ENCODE measurements at places on chromosomes 1 and 21.

- DNase-seq = no peak
These were observed 9.2 kb downstream of the GPR157 start for GRCh38 chr1:9119745-9120144.

DNA sequence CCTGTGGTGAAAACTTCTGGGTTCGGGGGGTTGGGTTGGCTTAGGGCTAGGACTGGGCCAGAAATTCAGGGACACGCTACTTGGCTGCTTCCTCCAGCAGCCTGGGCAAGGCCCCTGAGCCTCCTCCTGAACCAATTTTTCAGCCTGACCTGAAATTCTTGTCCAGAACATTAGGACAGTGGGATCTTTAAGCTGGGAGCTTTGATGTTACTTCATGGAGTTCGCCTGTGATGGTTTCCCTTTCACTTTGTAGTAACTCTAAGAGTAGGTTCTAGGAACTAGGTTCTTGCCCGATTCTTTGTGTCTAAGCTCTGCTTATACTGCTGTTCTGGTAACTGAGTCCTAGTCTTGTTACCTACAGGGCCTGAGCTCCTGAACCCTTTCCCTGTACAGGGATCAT lies 75.3 kb downstream of the S1PR1 start:
- DNase-seq = no peak

- no peak for DNase-seq
These were observed 14.3 kb upstream of the SEC16B start for GRCh38 chr1:177984136-177984525.

- DNase-seq = no peak
These were observed 149.2 kb upstream of the JUN start for GRCh38 chr1:58932859-58933598.

GRCh38 chr1:165580931-165581871 lies 37.4 kb downstream of the LRRC52 start:
- no peak for DNase-seq

- DNase-seq = no peak
These were observed 61.0 kb downstream of the KCNK2 start for GRCh38 chr1:215143497-215143896.

- DNase-seq = no peak
These were observed 40.3 kb downstream of the CFHR5 start for GRCh38 chr1:197017558-197018146.

GRCh38 chr1:35454616-35455015 lies 102.6 kb downstream of the KIAA0319L start:
- DNase-seq = no peak

DNA sequence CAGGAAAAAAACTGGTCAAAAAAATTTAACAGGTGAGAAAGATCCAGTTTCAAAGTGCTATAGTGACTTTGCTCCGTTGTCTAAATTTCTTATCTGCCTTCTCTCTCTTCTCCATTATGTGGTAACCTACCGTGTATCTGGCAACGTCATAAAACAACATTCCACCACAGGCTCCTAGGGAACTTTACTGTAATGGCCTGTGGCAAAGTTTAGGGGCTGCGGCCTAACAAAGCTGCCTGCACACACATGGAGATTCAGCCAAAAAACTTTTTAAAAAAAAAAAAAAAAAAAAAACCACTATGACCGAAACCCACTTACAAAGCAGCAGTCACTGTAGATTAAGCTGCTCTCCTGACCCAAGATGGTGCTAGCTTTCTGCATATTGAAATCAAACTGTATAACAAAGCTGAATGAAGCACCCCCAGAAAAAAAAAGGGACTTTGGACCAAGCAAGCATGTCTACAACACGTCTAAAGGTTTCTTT lies 202.6 kb downstream of the SLC45A1 start:
- no peak for DNase-seq

DNA sequence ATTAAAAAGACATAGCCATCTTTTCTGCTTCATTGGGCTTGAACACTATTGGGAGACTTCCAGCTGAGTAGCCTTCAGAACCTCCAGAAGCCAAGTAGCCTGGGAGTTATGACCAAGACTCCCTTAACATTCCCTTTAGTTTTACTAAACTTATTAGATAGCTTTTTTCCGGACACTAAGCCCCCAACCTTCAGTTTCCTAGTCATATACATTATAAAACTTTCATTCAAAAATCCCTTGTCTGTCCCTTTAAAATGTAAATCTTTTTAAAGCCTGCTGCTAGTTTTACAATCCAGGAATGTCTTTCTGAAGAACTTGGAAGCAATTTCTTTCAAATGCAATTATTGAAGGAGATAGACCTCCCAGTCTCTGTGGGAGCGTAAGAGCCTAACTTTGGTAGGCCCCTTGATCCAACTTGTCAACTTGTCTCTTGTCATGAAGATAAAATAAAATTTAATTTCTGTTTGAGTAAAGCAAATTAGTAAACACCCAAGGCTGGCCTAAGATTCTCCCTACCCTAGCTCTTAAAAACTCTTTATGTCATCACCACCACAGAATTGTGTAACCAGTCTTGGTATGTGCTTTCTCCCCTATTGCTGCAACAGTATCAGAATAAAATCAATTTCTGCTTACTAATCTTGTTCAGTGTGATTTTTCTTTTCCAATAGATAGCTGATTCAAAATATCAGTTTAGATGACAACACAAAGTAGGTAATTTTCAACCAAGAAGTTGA lies 796.2 kb downstream of the PLA2G4A start:
- no peak for DNase-seq

DNA sequence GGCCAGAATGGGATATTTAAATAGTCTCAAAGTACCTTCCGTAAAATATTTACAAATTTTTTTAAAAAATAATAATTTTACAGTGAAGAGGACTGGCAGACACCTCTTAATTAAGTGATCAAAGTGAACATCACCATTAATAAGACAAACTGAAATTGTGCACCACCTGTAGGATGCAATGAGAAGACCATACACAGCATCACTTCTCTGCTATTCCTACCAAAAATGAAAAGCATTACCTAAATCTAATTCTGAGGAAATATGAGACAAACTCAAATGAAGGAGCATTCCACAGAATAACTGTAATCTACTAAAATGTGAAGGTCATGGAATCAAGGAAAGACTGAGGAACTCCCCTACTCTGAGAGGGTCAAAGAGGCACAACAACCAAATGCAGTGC lies 68.2 kb upstream of the PRDX6 start:
- DNase-seq = no peak

- peak; percentile 4 for DNase-seq
These were observed 612.9 kb downstream of the PTPRU start for GRCh38 chr1:29849038-29849750.

GRCh38 chr21:38917043-38917774 lies 111.5 kb downstream of the ETS2 start:
- no peak for DNase-seq

DNA sequence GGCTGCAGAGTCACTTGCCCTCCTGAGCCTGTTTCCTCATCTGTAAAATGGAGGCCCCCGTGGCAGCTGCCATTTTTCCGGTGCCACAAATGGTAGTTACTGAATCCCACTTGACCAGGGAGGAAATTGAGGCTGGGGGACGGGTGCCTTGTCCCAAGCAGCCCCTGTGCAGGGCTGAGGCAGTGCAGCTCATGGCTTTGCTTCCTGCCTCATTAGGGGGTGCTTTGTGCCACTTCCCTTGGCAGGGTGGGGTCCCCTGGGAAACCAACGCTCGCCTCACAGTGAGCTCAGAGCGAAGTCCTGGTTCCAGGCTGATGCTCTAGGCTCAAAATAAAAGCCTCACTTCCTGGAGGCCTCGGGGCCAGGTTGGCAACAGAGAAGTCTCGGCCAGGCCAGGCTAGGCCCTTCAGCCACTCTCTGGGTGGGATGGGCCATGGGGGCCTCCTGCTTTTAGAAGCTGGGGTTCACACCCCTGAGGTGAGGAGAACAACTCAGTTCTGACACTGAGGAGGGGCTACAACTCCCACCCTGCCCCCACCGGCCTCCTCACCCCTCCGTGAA lies 6.8 kb downstream of the LAPTM5 start:
- DNase-seq = no peak

DNA sequence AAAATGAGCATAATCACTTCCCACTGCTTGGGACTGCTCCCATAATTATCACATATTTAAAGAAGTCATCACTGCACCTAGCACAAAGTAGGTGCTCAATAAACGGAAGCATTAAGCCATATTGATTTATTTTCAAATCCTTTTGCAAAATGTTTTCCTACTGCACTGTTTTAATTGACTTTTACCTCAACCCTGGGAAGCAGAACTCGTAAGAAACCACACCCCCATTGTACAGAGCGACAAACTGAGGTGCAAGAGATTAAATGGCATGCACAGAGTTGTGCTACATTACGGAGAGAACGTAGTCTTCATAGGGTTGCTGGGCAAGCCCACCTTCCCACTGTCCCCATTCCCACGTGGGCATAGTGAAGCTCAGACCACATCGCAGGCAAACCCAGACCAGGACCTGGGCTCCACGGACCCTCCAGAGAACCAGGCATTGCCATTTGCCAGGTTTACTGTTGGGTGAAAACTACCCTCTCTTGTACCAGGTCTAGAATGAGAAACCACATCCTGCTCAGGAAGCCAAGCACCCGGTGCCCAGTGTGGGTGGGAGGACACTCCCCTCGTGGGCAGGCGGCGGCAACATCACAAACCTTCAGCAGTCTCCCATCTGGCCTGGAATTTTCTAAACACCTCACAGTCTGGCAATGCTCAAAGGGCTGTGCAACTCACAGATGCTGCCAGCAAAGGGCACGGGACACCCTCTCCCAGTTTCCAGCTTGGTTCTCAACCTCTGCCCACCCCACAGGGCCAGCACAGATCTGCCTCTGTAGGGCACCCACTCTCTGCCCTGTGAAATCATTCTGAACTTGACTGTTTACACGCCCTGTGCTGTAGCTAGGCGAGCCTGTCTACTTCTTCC lies 8.2 kb downstream of the IFFO2 start:
- DNase-seq = no peak

- DNase-seq = no peak
These were observed 49.1 kb downstream of the RAP1GAP start for GRCh38 chr1:21620011-21620410.

GRCh38 chr1:160836561-160836960 lies 26.1 kb downstream of the CD244 start:
- no peak for DNase-seq

GRCh38 chr21:45833414-45833813 lies 148.2 kb upstream of the COL6A1 start:
- DNase-seq = no peak

Measured in activated CD8-positive, alpha-beta memory T cell treated with anti-CD3 and anti-CD28 coated beads for 1 hour (primary cell).